Stimulated activated CD8-positive, alpha-beta memory T cell treated with anti-CD3 and anti-CD28 coated beads, Interleukin-7, amount 100 ng/mL, for 4 hours (primary cell): ENCODE measurements at places on chromosomes 2 and 18.

- no peak for DNase-seq
Measured at GRCh38 chr2:33579227-33579626, 19.9 kb downstream of the FAM98A start.

- DNase-seq: no peak
Measured at GRCh38 chr2:17621781-17622180, 81.3 kb downstream of the VSNL1 start.

- DNase-seq: no peak
Measured at GRCh38 chr2:128499367-128500137, 180.9 kb upstream of the HS6ST1 start.

DNA sequence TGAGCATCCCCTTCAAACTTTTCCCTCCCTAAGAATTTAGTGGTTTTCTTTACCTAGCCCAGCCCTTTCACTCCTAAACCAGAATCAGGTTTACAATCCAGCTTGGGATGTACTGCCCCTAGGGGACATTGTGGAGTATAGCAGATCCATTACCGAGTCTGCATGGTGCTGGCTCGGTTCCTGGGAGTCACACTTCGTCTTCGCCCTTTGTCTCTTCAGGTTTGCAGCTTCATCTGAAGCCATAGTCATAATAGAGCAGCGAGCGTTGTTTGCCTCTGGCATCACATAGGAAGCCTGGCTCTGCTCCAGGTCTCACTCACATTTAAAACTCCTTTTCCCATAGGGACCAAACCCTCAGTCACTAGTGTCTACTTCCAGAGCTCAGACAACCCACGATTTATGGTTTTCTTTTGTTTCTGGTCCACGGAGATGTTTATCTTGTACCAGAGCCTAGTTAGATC lies 16.8 kb upstream of the LYPD6 start:
- DNase-seq: no peak

DNA sequence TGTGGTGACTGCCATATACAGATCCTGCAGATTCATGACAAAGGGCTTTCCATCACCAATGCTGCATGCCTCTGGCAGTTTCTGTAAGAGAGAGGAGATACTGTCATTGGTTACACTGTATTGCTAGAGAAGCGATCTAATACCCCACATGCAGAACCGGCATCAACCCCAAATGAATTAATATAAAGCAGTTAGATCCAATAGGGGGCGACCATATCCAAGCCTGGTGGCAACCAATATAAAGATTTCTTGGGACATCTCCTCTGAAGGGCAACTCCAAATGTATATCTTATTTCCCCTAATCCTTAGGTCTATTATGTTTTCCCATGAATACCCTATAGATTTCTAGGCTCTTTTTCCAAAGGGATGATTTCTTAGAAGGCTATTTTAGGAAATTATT lies 17.4 kb upstream of the IHH start:
- no peak for DNase-seq

DNA sequence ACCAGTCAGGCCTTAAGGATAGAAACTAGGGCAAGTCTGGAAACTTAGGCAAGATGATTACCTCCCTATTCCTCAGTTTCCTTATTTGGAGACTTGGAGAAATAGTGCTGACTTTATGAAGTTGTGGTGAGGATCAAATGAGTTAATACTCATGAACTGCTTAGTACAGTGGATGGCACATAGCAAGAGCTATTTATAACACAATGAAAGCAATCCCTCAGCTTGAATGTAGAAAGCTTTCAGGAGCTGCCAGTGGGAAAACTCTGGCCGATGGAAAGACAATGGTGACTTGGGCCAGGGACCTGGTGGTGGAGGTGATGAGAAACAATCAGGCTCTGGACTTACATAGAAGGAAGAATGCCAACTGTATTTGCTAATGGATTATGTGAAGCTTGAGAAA lies 269.4 kb upstream of the THUMPD2 start:
- no peak for DNase-seq

DNA sequence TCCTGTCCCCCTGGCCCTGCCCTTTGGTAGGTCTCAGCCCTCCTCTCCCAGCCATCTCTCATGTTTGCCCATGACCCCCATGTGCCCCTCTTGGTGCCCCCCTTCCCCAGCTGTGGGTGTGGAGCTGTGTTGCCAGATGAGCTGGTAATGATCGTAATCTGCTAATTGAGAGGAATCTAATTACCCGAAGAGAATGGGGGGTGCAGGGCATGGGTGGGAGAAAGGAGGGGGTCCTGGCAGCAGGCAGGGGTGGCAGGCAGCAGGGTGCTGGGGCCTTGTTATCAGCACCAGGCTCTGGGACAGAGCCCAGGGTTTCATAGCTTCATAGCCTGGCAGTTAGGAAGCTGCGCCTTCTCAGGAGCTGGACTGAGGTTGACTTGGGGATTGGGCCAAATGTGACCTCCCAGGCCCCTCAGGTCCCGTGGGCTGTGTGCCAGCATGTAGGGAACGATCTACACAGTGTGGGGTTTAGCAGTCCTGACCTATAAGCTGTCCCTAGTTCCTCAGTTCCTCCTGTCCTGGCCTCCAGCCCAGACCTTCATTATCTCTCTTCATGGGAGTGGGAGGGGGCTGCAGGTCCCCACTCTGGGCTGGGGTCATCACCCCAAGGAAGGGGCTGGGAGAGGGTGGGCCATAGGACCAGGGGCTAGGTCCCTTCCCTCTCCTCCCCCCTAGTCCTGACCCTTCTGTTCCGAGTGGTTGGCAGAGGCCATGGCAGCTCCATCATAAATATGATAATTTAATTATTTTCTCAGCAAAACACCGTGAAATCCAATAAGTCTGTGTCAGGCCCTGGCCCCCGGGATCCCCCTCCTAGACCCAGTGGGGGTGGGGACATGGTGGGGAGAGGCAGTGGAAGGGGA lies 6.5 kb upstream of the ASIC4 start:
- DNase-seq: no peak
